ENCODE measurements at places on chromosomes 5 and 9.
A peak's percentile ranks its signal among the peaks of the same experiment; 100 is the strongest.

GRCh38 chr5:160347448-160347847 is 23.0 kb downstream of the C1QTNF2 start:
- DNase-seq: no peak

GRCh38 chr5:37664551-37664950 is 175.3 kb downstream of the GDNF start:
- no peak for DNase-seq

DNA sequence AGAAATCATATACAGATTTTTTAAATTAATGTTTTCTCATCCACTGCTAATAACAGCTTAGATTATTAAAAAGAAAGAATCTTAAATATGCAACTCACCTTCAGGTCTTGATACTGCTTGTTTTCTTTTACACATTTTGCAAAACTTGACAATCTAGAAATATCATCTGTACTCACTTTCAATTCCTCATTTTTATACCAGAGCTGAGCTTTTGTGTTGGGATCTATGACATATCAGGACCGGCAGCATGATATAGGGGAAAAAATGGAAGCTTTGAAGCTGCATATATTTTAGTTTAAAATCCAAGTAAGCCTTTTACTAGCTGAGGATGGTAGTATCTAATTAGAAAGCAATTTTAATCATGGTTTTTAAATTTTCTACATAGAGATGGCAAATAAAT is 75.7 kb upstream of the SMARCA2 start:
- DNase-seq: no peak

GRCh38 chr5:6872441-6873160 is 159.4 kb downstream of the TENT4A start:
- DNase-seq: no peak

- no peak for DNase-seq
These were observed 207.1 kb downstream of the GABRG2 start for GRCh38 chr5:162274679-162275078.

DNA sequence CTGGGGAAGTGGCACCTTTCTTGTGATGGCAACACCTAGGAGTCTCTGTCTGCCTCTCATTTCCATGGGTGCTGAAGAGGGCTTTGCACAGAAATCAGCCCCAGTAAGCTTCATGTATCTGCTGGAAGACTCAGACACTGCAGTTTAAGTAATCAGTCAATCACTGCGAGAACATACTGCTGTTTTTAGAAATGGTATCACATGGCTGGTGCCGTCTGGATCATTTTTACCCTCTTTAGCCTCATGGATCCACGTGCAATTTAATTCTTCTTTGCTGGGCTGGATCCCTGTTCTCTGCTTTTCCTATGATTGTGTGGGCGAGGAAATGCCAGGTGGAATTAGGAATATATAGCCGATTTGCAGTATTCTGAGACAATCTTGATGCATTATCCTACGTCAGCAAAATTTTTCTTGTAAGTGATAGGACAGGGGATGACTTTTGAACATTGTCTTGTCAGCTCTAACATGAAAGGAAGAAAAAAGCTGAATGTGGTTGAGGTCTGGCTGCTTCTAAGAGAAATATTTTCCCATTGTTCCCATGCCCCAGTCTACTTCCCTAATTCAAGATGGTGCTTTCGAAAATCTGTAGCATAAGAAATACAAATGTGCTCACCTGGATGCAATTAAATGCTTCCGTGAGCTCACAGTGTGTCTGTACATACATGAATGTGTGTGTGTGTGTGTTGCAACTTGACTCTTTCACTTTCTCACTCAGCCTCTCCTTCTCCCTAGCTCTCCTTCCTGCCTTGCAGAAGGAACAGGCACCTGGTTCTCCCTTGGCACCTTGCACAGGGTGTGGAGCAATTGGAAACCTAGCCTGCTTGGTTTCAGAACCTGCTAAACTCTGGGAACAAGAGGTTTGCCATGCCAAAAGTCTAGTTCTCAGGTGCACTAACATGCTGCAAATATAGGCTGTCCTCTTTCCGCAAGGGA is 281.6 kb downstream of the NTRK2 start:
- DNase-seq: no peak

DNA sequence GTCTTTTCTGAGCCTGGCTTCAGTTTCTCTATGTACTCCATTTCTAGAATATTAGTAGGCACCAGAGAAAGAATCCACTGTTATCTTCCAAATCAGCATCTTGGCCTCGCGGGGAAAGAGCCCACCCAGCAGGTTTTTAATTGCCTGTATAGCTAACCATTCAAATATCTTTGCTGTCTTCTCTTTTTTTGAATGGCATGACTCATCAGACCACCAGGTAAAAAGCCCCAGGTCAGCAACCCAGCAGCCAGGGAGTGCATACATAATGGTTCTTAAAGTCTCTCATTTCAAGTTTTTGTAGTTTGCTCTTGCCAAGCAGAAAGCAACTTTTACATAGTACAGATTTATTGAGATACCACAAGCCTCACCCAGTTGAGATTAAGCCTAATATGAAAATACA is 50.7 kb downstream of the TMEM167A start:
- DNase-seq: no peak

DNA sequence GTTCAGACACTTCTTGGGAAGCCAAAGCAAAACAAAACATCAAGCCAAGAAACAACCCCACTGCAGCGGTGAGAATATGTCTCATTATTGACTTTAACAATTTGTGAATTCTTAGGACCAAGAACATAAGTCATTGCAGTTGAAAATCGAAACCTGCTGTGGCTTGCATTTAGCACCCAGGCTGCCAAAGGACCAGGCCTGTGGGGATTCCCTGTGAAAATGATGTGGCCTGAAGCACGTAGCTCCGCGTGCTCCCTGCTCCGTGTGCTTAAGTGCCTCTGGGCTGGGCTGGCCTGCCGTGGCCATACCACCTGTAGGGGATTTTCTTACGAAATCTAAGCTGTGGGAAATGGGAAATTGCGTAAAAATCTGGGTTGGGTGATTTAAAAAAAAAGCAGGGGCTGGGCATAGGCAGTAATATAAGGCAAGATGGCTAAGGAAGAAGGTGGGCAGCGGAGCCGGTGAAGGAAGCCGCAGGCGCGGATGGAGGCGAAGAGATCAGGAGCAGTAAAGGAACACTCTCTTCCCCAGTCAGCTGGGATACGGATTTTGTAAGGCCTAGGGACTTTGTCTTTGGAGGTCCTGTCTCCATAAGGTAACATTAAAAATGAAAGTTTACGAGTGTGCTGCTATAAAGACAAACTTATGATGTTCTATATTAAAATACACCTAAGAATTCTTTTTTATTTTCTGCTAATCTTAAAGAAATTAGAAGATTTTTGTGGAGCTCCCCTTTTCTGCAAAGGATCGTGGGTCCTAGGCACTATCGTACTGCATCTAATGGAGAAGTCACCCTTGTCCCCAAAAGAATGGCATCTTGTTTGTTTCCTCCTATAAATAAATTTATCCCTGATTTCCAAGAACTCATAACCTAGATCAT is 189.6 kb upstream of the SEMA6A start:
- DNase-seq: no peak

- DNase-seq: no peak
These were observed 367.7 kb downstream of the PRELID2 start for GRCh38 chr5:145467446-145467845.

GRCh38 chr5:100889165-100889743 is 13.8 kb downstream of the ST8SIA4 start:
- DNase-seq: no peak

DNA sequence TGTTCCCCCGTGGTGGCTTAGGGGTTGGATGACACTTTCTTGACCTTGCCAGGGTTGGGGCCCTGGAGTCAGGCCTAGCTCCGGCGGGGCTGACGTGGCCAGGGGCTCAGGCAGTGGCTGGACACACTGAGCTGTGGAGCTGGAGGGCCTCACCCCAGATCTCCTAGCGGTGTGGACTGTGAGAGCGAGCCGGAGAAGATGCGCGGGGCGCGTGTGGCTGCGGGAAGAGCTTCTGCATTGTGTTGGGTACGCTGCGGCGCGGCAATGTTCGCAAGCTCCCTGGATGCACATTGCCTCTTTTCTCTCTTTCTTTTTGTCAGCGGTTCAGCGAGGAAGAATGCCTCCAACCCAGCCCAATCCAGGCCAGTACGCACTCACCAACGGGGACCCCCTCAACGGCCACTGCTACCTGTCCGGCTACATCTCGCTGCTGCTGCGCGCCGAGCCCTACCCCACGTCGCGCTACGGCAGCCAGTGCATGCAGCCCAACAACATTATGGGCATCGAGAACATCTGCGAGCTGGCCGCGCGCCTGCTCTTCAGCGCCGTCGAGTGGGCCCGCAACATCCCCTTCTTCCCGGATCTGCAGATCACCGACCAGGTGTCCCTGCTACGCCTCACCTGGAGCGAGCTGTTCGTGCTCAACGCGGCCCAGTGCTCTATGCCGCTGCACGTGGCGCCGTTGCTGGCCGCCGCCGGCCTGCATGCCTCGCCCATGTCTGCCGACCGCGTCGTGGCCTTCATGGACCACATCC is 4.8 kb downstream of the NR2F1 start:
- DNase-seq: no peak

DNA sequence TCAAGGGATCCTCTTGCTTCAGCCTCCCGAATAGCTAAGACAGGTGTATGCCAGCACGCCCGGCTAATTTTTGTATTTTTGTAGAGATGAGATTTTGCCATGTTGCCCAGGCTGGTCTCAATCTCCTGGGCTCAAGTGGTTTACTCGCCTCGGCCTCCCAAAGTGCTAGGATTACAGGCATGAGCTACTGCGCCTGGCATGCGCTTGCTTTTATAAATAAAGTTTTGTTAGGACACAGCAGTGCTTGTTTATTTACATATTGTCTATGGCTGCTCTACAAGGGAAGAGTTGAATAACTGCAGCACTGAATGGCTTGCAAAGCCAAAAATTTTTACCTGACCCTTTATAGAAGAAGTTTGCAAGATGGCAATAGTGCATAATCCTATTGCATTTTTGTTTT is 27.7 kb downstream of the GPR21 start:
- no peak for DNase-seq

GRCh38 chr5:167574464-167574863 is 717.0 kb upstream of the WWC1 start:
- no peak for DNase-seq

DNA sequence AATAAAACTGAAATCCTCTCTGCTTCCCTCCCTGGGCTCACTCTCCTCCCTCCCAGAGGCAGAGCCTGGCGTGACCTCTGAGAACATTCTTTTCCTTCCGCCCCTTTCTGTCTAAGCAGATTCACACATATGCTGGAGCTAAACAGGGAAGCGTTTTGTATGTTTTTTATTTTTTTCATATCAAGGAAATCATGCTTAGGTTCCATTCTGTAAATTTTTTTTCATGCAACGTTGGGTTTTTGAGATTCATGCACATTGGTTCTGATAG is 20.2 kb upstream of the BARHL1 start:
- DNase-seq: no peak

- DNase-seq: no peak
These were observed 249.0 kb downstream of the GLIS3 start for GRCh38 chr9:4050916-4051315.

- no peak for DNase-seq
These were observed 542.9 kb downstream of the LRRC70 start for GRCh38 chr5:63121471-63121870.

GRCh38 chr9:105836936-105837660 is 142.8 kb downstream of the TMEM38B start:
- DNase-seq: no peak

DNA sequence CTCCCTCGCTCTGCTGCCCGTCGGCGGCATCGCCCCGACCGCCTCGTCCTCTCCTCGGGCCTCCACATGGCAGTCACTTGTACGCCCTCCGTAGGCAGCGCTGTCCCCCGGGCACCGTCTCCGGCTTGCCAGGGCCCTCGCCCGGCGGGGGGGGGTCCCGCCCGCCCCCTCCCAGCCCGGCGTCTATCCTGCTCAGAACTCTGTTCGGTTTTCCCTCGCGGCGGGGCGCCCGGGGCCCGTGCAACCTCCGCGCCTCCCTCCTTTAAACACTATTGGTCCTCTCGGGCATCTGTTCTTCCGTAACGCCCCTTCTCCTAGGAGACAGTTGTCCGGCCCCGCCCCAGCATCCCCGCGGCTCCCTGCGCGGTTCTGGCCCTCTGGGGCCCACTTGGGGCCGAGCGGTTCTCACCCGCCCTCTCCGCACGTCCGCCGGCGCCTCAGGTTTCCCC is 831 bp downstream of the ODF2 start:
- DNase-seq: peak; percentile 68

- DNase-seq: no peak
These were observed 1577.3 kb upstream of the C9orf72 start for GRCh38 chr9:29150606-29151005.

GRCh38 chr5:58763390-58763789 is 180.5 kb downstream of the RAB3C start:
- DNase-seq: no peak

DNA sequence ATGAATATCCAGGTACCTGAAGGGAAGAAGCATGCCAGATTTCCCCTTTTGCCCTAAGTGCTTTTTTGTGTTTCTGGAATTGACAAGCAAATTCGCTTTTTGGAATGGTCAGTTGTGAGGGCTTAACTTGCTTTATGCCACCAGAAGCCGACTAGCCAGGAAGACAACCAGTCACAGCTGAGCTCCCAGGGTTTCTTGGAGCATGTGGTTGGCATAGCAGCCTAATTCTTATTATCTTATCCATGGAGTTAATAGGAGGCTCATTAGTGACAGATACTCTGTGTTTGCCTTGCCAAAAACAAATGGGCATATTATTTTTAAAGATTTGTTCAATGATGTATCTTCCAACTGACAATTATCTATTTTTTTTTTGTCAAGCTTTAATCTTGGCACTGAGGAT is 500.7 kb downstream of the PTPRD start:
- DNase-seq: no peak

DNA sequence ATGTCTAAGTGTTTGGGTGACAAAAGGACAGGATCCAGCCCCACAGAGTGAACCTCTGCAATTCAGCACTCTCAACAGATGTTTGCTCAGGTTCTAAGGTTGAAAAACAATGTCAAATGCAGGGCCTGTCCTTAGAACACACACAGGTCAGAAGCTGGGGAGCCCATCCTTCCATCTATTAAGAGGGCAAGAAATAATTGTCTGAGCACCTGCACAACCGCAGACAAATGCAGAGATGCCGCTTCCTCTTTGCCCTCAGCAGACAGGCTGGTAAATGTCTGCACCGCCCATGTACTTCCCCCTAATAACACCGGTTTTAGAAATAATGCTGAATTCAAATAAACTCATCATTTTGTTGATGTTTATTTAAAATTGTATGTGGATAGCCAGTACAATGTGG is 414.5 kb upstream of the ADAMTS16 start:
- no peak for DNase-seq

GRCh38 chr5:124461941-124462340 is 284.5 kb downstream of the ZNF608 start:
- no peak for DNase-seq

DNA sequence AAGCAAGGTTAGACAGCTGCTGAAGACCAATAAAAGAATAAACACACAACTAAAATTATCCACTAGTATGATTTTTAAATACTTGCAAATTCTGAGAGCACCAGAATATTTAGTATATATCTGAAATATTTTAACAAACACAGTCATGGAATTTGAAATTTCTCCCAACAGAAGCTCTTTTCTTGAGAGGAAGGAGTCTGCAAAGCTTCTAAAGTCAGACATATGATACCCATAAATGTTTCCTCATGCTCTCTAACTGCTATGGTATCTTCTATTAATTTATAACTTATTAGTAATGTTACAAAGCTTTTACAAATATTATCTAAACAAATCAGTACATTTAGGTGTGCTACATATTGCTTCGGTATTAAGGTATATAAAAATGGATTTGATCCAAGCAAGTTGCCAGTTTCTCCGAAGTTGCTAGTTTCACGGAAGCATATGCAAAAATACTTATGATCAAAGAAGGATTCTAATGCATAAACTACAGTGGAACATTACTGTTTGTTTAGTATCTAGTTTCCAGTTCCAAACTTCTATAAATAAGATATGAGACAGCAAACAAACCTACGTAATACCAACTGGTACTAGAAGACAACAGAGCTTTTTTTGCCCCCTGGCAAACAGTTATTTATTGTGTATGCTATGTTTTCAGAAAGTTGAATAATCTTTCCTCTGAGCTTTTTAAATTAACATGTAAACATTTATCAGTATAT is 22.0 kb downstream of the FNIP1 start:
- DNase-seq: no peak
